Fibroblast of gingiva (primary cell): ENCODE measurements at places on chromosomes 5 and 9.

GRCh38 chr9:7974335-7974960 is 174.9 kb upstream of the DMAC1 start:
- DNase-seq: no peak

GRCh38 chr5:107808671-107809137 is 138.0 kb upstream of the EFNA5 start:
- no peak for DNase-seq

DNA sequence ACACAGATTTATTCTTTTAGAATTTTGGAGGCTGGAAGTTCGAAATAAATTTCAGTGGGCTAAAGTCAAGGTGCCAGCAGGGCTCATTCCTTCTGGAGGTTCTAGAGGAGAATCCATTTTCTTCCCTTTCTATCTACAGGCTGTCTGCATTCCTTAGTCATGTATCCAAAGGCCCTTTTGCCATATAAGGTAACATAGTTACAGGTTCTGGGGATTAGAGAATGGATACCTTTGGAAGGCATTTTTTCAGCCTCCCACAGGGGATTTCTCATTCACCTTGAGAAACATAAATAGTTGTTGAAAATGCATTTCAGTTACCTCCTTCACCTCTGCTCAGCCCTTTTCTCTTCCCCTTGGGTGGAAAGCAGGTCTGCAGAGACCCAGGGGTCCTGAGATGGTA is 280.0 kb upstream of the MAP3K1 start:
- no peak for DNase-seq

- no peak for DNase-seq
These were observed 7.0 kb downstream of the TBC1D9B start for GRCh38 chr5:179900711-179901110.

GRCh38 chr5:178765753-178766300 is 35.4 kb upstream of the ZNF354A start:
- DNase-seq: no peak

DNA sequence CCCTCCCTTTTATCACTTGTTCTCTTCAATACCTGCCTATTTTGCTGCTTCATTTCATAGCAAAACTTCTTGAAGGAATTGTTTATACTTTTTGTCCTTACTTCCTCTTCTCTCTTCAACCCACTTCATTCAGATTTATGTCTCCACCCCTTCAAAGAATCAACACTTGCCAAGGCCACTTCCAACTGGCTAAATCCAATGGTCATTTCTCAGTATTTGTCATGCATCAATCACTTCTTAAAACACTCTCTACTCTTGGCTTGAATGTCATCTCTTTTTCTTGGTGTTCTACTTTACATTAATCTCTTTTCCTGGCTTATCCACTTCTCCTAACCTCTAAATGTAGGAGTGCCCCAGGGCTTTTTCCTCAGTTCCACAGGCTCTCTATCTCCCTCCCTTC is 8.3 kb upstream of the FCHO2 start:
- DNase-seq: no peak

- no peak for DNase-seq
These were observed 14.3 kb upstream of the SNCAIP start for GRCh38 chr5:122297587-122298298.

- DNase-seq: peak; percentile 15
These were observed 604.9 kb upstream of the PTGER4 start for GRCh38 chr5:40074826-40075225.

GRCh38 chr9:99262949-99263418 is 40.9 kb downstream of the SEC61B start:
- no peak for DNase-seq

- no peak for DNase-seq
These were observed 51.3 kb downstream of the SLC22A5 start for GRCh38 chr5:132420706-132421272.

DNA sequence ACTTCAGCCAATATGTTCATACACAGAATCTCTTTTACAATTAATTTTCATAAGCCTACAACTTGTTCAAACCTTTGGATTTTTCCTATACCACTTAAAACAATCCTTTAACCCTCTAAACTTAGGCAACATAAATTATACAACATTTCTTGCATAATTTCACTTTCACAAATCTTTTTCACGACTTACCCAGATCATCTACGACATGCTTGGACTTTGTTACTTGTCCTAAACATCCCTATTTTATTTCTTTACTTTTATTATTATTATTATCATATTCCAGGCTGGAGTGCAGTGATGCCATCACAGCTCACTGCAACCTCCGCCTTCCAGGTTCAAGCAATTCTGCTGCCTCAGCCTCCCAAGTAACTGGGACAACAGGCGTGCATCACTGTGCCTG is 68.0 kb downstream of the CACNA1B start:
- no peak for DNase-seq

- no peak for DNase-seq
These were observed 809 bp downstream of the TNIP1 start for GRCh38 chr5:151079838-151080612.

GRCh38 chr5:143119881-143120341 is 283.6 kb downstream of the NR3C1 start:
- no peak for DNase-seq

DNA sequence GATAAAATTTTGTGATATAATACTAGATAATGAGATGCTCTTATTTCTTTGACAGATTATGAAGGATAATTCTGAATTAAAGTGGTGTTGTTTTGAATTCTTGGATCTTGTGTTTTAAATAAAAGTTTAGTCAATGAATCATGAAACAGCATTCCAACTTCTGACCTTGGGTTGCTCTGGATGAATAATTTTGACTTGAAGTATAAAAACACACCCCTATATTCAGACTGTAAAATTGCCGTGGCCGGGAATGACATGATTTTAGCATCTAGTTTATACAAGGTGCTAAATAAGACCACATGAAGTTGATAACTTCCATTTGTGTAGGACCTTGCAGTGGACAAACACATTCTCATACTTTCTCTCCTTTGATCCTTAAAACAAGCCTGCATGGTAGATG is 67.2 kb upstream of the DAP start:
- DNase-seq: peak; percentile 14

- DNase-seq: peak; percentile 80
These were observed 176.4 kb downstream of the XRCC4 start for GRCh38 chr5:83253720-83254119.

- no peak for DNase-seq
These were observed 559.0 kb upstream of the MEF2C start for GRCh38 chr5:89441965-89442364.

- DNase-seq: peak; percentile 47
These were observed 30.4 kb upstream of the KLF9 start for GRCh38 chr9:70444904-70445303.

- peak; percentile 4 for DNase-seq
These were observed 19.6 kb upstream of the TMEM252 start for GRCh38 chr9:68560071-68560844.

DNA sequence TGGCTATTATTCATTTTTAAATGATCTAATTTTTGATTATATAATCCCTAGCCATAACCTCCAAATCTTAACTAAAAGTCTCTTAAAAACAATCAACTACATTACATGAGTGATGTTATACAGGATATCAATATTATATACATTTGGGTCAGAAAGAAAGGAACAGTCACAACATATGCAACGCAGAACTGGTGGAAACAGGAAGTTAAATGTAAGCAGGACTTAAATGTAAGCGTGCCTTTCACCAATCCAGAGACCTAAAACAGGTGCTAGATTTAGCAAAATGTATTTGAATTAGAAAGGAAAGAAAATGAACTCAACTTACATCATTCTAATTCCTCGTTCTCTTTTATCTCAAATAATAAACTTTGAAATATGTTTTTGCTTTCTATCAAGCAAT is 738.5 kb downstream of the PTPRD start:
- no peak for DNase-seq

- DNase-seq: peak; percentile 53
These were observed 44.6 kb upstream of the SHOC1 start for GRCh38 chr9:111839387-111839786.

DNA sequence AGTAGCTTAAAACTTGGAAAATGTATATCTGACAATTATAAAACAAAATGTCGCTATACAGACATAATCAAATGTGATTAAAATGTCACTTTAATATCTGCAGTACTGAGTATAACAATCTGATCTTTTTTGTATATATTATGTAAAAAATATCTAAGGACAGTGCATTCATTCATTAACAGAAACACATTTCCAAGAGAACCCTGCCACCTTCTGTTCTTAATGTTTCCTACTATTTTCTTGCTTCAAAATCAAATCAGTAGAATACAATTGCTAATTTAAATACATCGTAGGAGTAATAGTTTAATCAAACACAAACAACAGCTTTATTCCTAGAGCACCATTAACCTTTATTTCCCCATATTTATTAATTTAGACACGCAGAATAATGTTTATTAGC is 142.6 kb upstream of the ST8SIA4 start:
- no peak for DNase-seq

- DNase-seq: no peak
These were observed 12.1 kb upstream of the TNFAIP8 start for GRCh38 chr5:119343766-119344165.

GRCh38 chr9:19623941-19624340 is 164.9 kb downstream of the SLC24A2 start:
- DNase-seq: no peak

DNA sequence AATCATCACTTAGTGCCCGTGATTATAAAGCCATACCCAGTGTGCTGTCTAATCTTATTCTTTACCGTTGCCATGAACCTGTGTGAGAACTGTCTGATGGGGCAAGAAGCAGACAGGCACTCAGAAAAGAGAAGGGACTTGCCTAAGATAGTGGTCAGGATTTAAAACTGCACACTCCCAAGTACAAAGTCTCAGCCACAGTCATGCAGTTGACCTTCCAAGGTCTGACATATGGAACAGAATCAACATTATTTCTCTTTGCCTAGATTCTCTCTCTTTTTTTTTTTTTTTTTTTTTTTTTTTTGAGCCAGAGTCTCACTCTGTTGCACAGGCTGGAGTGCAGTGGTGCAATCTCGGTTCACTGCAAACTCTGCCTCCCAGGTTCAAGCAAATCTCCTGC is 1.9 kb upstream of the PPP2CA start:
- no peak for DNase-seq

- no peak for DNase-seq
These were observed 164.7 kb upstream of the IRX4 start for GRCh38 chr5:2047341-2047927.

- no peak for DNase-seq
These were observed 58.2 kb upstream of the RXRA start for GRCh38 chr9:134267881-134268724.

- DNase-seq: no peak
These were observed 21.8 kb downstream of the SLIT3 start for GRCh38 chr5:169279125-169279524.

- no peak for DNase-seq
These were observed 3.4 kb upstream of the F12 start for GRCh38 chr5:177412603-177413233.

DNA sequence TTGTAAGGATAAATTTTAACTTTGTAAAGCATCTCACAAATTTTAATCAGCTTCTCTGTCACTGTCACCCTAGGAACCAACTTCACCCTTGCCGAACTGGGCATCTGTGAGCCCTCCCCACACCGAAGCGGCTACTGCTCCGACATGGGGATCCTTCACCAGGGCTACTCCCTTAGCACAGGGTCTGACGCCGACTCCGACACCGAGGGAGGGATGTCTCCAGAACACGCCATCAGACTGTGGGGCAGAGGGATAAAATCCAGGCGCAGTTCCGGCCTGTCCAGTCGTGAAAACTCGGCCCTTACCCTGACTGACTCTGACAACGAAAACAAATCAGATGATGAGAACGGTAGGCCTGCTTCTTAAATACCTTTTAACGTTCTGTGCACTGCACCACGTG is 916.3 kb upstream of the WWC1 start:
- no peak for DNase-seq

- DNase-seq: no peak
These were observed 6.7 kb upstream of the LCN2 start for GRCh38 chr9:128142596-128142995.

- DNase-seq: no peak
These were observed 1.5 kb downstream of the CDH6 start for GRCh38 chr5:31194892-31195555.

DNA sequence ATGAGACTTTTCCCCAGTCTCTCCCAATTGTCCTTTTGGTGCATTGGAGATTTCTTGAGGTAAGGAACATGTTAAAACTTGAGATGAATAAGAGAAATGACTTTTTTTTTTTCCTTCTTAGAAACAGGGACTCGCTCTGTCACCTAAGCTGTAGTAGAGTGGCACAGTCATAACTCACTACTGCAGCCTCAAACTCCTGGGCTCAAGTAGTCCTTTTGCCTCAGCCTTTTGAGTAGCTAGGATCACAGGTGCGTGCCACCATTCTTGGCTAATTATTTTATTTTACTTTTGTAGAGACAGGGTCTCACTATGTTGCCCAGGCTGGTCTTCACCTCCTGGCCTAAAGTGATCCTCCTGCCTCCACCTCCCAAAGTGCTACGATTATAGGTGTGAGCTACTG is 25.9 kb downstream of the CDC42SE2 start:
- DNase-seq: no peak

GRCh38 chr5:149740341-149740740 is 10.2 kb downstream of the PPARGC1B start:
- no peak for DNase-seq

DNA sequence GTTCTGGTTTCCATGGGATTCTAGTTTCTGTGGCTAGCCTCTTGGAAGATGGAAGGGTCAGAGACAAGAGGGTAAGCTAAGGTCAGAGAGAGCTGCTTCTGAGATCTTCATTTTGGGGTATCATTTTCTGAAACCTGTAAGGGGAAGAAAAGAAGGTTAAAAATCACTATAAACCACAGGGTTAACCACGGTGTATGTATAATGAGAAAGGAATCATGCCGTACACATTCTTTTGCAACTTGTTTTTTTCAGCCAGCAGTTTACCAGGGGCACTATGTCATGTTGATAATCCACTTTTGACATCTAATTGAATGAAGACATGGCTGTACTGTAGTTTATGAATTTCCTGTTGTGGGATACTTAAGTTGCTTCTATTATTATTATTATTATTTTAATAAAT is 164.4 kb downstream of the FOCAD start:
- DNase-seq: no peak
